NCI-H774 (cell line): ENCODE measurements at places on chromosomes 16 and 17.

- no peak for DNase-seq
Observed at GRCh38 chr17:81009136-81009535, 17.5 kb downstream of the CHMP6 start.

DNA sequence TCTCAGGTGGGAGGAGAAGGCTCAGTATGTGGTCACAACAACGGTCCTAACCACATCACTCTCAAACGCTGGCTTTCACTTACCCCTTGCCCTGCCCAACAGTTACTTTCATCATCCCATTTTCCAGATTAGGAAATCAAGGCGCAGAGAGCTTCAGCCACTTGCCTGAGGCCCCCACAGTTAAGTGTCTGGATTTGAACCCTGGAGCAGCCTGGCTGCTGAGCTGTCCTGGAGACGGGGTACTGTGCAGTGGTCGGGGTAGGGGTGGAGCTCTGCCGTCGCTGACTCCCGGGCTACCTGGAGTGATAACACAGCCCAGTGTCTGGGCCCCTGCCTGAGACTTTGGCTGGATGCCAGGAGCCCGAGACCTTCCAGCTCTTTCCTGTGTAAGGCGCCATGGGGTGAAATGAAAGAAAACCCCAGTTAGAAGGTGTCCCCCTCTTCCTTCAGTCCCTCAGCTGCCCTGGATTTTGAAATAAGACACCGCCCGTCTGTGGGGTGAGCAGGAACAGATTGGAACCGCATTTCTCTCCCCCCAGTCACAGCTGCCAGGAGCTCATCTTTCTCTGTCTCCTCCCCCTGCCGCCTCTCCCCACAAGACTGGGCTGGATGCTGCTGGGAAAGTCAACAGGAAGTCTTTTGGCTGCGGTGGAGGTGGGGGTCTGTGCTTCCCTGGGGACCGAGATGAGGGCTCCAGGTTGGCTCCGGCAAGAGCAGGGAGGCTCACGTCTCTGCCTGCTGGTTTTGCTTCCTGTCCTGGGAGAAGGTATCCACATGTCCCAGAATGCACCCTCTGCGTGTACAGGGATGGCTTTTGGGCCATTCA lies 280.2 kb downstream of the SEC14L1 start:
- peak; percentile 36 for DNase-seq

- DNase-seq, result no peak
Observed at GRCh38 chr17:44996304-44996703, 28.2 kb upstream of the C1QL1 start.

DNA sequence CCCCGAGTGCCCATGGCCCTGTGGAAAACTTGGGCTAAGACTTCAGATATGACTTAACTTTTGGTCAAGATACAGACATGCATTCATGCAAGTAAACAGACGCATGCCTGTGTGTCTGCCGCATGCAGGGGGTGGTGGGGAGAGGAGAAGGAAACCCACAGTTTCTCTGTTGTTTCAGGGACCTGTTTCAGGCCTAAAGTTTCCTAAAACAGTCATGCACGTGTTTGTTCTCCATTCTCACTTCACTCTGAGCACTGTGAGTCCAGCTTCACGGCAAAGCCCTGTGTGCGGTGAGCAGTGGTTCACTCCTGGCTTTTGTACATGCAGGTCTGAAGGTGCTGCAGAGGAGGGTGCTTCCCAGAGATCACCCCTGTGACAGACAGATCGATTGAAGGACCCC lies 158.7 kb downstream of the FOXL1 start:
- no peak for DNase-seq

- no peak for DNase-seq
Observed at GRCh38 chr17:13631529-13631928, 29.8 kb upstream of the HS3ST3A1 start.

DNA sequence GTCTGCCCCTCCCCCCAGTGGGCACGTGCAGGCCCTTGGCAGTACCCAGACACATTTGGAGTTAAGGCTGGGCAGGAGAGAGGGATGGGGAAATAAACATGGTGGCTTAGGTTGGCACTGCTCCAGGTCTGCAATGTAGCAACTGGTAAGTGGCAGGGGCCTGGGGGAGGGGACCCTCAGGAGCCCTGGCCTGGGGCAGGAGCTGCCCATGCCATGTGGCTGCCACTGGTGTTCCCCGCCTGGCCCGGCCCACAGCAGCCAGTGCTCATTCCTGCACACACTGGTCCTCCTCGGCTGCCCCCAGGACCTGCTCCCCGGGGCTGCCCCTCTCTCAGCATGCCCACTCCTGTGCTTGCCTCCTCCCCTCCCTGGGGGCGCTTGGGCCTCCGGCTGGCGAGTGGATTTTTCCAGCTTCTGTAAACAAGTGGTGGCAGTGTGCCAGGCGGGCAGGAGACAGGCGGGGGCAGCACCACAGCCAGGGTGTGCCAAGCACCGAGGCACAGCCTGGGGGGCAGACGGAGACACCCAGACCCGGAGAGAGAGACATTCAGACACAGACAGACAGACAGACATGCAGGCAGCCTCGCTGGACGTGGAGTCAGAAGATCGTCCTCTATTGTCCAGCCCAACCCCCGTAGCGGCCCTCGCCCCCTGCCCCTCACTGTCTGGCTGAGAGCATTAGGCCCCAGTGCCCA lies 9.4 kb downstream of the THRA start:
- peak; percentile 87 for DNase-seq
